ENCODE measurements at places on chromosomes 12 and 14.

GRCh38 chr12:109930028-109930800, 30.1 kb downstream of the TCHP start:
- no peak for DNase-seq

DNA sequence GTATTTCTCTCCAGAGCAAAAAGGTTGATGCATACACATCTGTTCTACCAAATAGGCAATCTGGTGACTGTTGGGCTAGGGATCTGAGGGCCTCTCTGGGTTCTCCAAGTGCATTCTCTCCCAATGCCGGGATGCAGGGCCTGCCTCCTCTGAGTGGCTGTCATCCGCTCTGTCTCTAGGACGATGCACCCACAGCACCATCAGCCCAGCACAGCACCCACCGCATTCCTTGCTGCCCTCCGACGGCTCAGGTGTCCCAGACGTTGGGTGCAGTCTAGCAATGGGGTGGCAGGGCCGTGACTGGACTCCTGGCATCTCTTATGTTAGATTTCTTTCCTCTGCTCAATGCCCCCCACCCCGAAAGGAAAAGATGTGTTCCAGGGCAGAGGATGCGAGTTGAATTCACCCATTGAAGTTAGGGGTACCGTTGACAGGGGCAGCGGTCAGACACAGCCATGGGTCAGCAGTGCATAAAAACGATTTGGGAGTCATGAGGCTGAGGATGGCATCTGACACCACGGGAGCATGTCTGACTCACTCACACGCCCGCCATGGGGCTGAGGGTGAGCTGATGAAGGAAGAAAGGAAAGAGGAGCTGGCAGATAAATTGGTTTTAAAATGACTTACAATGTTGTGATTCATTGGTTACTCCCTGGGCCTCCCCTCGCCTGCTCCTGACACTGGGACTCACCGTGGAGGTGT, 93.2 kb upstream of the C14orf180 start:
- no peak for DNase-seq

GRCh38 chr14:74804219-74804825, 41.2 kb downstream of the YLPM1 start:
- peak; percentile 58 for DNase-seq

GRCh38 chr14:55904086-55904485, 214.1 kb upstream of the PELI2 start:
- no peak for DNase-seq

- DNase-seq, result peak; percentile 71
These were observed 5.9 kb upstream of the GDF11 start for GRCh38 chr12:55736780-55737580.

DNA sequence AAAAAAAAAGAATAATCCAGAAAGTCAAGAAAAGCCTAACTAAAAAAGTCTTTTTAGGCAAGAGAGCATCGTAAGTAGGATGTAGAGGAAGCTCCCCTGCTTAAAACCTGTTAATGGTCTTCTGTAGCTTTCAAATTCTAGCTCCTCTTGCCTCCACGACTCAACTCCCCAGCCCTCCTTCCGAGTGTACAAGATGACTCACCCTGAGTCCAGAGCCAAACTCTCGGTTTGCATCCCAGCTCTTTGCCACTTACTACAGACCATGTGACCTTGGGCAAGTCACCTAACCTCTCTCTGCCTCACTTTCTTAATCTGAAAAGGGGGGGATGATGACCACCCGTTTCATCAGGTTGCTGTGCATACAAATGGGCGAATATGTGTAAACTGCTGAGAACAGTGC, 460.4 kb downstream of the DPF3 start:
- DNase-seq, result peak; percentile 61

- no peak for DNase-seq
These were observed 5.0 kb downstream of the PAX9 start for GRCh38 chr14:36666416-36667206.

DNA sequence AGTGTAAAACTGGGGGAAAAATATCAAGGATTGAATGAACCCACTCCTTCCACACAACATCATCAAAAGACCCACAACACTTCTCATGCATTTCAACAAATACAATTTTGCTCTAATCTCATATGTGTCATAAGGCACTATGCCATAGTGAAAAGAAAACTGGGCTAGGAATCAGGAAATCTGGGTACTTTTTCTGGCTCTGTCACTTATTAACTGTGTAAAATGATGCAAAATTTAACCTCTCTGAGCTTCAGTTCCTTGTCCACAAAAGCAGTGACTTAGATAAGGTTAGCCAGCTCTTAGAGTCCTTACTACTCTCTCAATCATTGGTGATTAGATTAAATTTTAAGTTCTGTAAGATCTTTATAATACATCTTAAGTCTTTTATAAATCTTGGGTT, 250.5 kb upstream of the SOX5 start:
- no peak for DNase-seq

- DNase-seq, result no peak
These were observed 144.2 kb downstream of the SLC38A6 start for GRCh38 chr14:61125041-61125866.

- no peak for DNase-seq
These were observed 105.0 kb upstream of the TMTC1 start for GRCh38 chr12:29888777-29889176.

GRCh38 chr12:63069860-63070617, 81.0 kb downstream of the AVPR1A start:
- DNase-seq, result no peak

GRCh38 chr12:52984136-52984535, 22.1 kb upstream of the EIF4B start:
- no peak for DNase-seq

DNA sequence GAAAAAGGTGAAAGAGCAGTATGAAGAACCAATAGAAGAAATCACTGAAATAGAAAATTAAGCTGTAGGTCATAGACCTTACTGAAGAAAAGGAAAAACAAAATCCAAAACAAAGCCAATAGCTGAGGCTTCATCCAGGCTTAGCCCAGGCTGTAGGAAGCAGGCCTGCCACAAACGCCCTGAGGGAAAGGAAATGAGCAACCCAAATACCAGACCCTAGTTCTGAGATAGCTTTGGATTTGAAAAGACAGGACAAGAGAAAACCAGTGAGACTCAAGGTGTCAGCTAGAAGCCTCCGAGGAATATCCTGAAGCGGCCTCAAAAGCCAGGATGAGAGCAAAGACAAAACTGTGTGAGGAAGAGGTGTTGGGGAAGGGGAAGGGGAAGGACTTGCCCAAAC, 79.2 kb downstream of the FERMT2 start:
- DNase-seq, result no peak

DNA sequence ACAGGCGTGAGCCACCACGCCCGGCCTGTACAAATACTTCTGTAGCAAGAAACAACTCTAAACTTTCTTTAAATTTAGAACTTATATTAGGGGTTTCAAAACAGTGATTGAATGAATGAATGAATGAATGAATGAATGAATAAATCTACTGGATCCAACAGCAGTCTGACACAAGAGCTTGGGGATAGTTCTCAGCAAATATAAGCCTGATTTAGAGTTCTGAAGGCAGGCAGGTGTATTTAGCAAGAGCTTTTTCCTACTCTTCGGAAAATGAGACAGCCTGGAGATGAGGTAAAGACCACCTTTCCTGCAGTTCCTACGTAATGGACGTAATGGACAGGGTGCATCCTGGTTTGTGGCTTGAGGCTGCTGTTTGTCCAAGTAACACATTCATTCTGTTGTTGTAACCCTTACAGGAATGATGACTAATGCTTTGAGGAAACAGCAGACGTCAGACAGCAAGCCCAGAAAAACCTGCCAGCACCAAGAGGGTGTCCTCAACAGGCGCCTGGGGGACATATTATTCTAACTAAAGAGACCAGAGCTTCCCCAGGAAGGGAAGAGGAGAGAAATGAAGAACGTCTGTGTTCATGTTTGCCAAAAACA, 277.4 kb upstream of the SOX5 start:
- peak; percentile 99 for DNase-seq

Measured in iris pigment epithelial cell (primary cell).